ENCODE measurements at places on chromosomes 3 and 15.

DNA sequence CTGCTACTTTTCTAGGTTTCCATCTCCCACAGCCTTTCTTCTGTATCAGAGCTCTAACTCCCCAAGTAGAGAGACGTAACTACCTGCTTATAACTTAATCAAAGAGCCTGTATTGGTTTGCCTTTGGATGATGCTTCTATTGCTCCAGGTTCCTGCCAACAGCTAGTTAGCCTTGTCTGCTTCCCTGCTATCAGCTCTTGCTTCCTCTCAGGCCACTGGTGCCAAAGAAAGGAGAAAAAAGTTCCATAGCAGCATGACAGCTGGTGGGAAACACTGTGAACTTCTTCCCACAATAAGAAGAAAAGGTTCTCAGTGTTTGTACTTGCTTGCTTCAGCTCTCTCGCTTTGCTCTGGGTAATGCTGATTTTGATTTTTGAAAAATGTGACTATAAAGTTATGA, 206.6 kb downstream of the GBE1 start:
- DNase-seq = no peak

DNA sequence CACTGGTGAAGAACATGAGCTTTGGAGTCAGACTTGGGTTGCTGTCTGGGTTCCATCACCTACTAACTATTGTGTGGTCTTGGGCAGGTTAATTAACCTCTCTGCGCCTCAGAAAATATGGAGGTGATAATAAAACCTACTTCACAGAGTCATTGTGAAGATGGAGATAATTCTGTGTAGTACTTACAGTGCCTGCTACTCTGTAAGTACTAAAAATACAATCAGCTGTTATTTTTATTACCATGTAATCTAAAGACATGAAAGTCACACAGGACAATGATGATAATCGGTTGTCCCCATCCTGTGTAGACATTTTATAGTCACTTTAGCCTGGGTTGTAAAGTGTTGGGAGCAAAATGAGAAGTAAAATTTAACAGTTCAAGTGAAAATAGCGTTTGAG, 334.1 kb downstream of the THSD4 start:
- no peak for DNase-seq

GRCh38 chr3:18672561-18672960, 247.4 kb upstream of the SATB1 start:
- no peak for DNase-seq

- DNase-seq = no peak
Observed at GRCh38 chr3:10354361-10355015, 33.6 kb upstream of the SEC13 start.

- no peak for DNase-seq
Observed at GRCh38 chr15:79439236-79439635, 7.1 kb downstream of the MINAR1 start.

DNA sequence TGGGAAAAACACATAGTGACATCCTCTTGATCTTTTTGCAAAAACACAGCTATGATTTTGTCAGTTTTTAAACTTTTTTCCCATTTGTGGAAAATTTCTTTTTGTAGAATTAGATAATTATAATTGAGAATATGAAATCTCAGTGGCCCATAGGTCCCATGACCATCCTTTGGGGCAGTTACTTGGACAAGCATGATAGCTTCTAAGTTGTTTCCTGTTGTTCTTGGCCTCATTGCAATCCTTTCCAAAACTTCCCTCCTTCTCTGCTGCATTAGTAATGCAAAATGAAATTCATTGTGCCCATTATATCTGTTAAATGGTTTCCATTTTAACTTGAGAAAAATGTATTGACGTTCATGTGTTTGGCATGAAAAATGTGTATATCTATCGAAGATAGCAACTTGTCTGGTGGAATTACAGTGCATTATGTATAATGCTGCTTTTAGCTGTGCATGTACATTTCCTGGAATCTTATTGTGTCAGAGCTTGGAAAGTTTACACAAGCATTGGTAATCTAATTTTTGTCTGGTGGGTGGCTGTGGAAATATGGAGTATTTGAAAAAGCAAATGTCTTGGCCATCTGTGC, 70.0 kb downstream of the MDFIC2 start:
- no peak for DNase-seq

DNA sequence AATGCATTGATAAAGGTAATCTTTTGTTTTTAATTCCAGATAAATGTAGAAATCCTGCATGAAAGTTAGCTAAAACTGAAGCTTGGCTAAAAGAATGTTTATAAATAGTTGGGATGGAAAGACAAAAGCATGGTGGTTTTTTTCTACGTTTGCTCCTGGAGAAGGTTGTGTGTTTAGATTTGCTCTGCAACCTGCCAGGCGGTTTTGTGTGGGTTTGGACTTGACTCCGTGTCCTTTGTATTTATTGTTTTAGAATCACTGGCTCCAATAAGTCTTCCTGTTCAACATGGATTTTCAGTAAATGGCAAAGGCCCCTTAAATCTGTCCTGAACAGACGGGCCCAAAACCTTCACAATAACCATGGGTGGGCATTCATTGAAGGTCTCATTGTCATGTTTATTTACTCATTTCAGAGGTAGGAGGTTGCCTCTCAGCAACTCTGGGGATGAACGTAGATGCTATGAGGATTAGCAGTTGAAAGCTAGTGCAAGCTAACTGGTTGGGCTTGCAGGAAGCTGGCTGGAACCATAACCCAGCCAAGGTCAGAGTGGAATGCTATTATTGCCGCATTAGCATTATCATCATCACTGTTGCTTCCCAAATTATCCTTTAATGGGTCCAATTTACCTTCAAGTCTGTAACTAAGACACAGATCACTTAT, 60.6 kb upstream of the ADAMTS9 start:
- no peak for DNase-seq

DNA sequence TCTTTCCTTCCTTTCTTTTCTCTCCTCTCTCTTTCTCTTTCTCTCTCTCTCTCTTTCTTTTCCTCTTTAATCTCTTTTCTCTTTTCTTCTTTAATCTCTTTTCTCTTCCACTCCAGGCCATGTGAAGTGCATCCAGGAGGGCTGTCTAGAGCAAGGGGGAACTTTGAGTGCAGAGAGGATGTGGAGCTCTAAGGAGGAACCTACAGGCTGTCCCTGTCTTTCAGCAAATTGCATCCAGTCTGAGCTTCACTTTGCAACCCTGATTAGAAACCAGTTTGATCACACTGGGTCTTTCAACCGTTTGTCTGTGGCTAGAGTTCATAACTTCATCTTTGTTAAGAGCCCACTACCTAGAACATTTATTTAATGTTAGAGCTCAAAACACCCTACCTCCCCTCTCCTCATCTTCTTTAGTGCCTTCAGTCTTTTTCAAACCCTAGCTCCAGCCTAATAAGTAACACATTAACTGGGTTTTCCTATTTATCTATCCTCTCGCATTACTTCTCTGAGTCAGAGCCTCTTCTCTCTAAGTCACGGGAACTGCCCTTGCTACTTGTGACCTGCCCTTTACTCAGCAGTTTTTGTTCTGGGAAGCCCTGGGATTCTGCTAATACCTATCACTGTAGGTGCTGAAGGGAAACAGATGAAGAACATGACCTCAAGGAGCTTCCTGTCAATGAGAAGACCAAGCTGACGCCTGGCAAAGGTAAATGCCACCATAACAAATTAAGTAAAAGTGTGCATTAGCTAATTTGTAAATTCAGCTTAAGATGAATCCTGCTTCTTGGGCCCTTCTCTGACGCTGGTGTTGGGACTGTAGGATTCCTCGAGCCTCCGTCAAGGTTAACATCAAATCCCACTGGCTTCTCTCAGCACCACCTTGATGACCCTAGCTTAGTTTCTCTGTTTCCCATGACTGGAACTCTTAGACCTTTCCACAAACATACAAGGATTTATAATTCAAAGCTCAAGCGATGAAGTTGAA, at the start of gene GCNT3:
Gene GCNT3, plus strand, starts transcription at position 508 of the 985 bp plus-strand sequence. CDS start 6,456 bp downstream, outside the sequence.
- DNase-seq = peak; percentile 32

GRCh38 chr15:64855205-64855975, 13.7 kb downstream of the PLEKHO2 start:
- DNase-seq = no peak

DNA sequence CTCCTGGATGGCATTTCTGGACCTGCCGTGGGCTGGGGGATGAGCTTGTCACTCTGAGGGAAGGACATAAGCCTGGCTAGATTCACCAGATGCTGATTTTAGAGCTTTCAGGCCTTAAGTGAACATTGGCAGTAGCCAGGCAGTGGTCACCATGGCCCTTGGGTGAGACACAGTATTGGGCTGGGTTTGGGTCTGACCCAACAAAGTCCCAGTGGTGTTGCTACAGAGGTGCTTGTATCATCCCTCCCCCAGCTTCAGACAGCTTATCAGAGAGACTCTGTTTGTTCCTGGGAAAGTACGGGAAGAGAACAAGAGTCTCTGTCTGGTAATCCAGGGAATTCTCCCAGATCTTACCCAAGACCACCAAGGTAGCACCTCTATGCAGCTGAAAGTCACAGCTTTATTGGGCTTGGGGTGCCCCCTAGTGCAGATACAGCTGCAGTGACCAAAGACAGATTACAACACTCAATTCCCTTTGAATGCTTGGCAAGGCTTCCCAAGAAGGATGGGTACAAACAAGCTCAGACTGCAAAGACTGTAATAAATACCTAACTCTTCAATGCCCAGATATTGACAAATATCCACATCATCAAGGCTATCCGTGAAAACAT, 9.8 kb upstream of the RUVBL1 start:
- peak; percentile 49 for DNase-seq

Measured in inflammatory macrophage treated with lipopolysaccharide for 4 hours (primary cell).